ENCODE measurements at places on chromosomes 5 and 9. TPM values are rescaled to one million over a fixed set of nuclear protein-coding genes. Genes with fewer than 3 reads are reported as not detected.

- H3K4me3 ChIP-seq: no peak overlapping the region
- DNase-seq: no peak
- no peaks in the 10 kb centered on the region for H3K36me3 ChIP-seq
- H3K27ac ChIP-seq: no peak overlapping the region
- H3K27me3 ChIP-seq: peaks cover 11% of the 10 kb centered on the region
Measured at GRCh38 chr9:93130861-93131481, 3.1 kb downstream of the NINJ1 start.

- H3K4me1 ChIP-seq: no peaks in the 10 kb centered on the region
- no peaks in the 10 kb centered on the region for H3K27me3 ChIP-seq
- H3K27ac ChIP-seq: no peak overlapping the region
Measured at GRCh38 chr5:154444556-154445421, 1.0 kb upstream of the SAP30L start.

DNA sequence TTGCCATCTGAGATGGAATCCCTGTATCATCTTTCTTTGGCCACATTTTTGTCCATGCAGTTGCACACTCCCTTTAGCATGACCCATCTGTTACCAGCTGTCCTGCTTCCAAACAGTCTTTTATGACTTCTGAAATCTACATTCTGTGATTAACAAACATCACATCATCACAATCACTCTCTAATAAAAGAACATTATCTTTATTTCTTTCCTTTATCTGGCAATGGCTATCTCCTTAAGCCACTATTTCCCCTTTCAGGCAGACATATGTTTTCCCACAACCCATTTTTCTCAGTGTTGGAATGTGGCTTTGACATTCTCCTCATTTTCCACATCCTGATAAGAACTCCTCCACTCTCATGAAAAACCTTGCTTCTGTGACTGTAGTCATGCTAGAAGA is 141.0 kb downstream of the ST8SIA4 start:
- H3K27ac ChIP-seq: no peak overlapping the region
- no peak for DNase-seq
- peaks cover 5% of the 10 kb centered on the region for H3K4me1 ChIP-seq
- no peaks in the 10 kb centered on the region for H3K27me3 ChIP-seq
- no peaks in the 10 kb centered on the region for H3K36me3 ChIP-seq
- H3K4me3 ChIP-seq: no peak overlapping the region

- H3K36me3 ChIP-seq: no peaks in the 10 kb centered on the region
- H3K4me3 ChIP-seq: no peak overlapping the region
- no peaks in the 10 kb centered on the region for H3K27me3 ChIP-seq
- H3K4me1 ChIP-seq: no peaks in the 10 kb centered on the region
- no peak overlapping the region for H3K27ac ChIP-seq
- DNase-seq: no peak
Measured at GRCh38 chr5:132103332-132103951, 29.9 kb downstream of the CSF2 start.

GRCh38 chr9:2459756-2460155 is 161.8 kb upstream of the VLDLR start:
- H3K27ac ChIP-seq: no peak overlapping the region
- H3K4me1 ChIP-seq: no peaks in the 10 kb centered on the region
- H3K27me3 ChIP-seq: no peaks in the 10 kb centered on the region
- H3K4me3 ChIP-seq: no peak overlapping the region
- no peak for DNase-seq

- H3K36me3 ChIP-seq: no peaks in the 10 kb centered on the region
- no peak within 1 kb of the TSS for H3K27ac ChIP-seq
- H3K27me3 ChIP-seq: peaks cover 9% of the 10 kb centered on the region
- no peaks in the 10 kb centered on the region for H3K4me1 ChIP-seq
Measured at GRCh38 chr5:141412854-141413539, at the start of gene PCDHGA10. Gene PCDHGA10, plus strand, starts transcription at chr5:141412987. Its CDS starts 189 bp downstream, at chr5:141413176.

The FCHO2 gene
- total RNA-seq: 15.7 TPM

The KCTD16 gene
- total RNA-seq: 0.10 TPM

The C9orf50 gene
- not detected for total RNA-seq

The P4HA2 gene
- 8.2 TPM for total RNA-seq

GRCh38 chr5:113378514-113378913 is 56.3 kb downstream of the TSSK1B start:
- no peaks in the 10 kb centered on the region for H3K36me3 ChIP-seq
- no peak for DNase-seq
- H3K27ac ChIP-seq: no peak overlapping the region
- H3K27me3 ChIP-seq: no peaks in the 10 kb centered on the region

The MYO10 gene
- 107 TPM for total RNA-seq

The CNTLN gene
- total RNA-seq: 10.5 TPM

The GMCL2 gene
- total RNA-seq: 0.13 TPM

DNA sequence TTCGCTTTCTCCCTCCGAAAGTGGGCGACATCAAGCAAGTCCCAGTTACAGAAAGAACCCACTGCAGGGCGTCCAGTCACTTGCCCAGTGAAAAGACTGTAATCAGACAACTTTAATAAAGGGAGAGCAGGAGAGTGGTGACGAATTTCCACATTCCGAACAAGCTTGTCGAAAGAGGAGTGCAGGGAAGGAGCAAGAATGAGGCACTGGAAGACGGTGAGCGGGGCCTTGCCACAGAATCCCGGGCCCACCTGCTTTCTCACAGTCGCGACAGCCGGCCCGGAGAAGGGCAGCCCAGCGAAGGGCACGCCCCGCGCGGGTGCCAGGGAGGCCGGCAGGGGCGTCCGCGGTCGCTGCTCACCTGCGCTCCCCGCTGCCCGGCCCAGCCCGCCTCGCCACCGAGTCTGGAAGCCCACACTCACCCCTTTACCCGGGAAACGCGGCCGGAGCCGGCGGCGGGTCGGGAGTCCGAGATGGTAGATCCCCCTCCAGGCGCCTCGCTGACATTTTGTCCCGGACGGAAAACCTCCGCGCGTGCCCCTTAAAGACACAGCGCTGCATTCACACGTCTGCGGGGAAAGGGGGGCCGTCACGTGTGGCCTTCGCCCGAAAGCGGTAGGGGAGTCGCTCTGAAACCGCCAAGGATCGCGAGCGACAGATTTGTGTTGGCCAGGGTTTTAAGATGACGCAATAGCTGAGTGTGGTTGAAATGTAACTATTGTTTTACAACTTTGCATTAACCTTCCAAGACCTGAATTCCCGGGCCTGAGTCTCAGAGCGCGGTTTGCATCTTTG is at the start of gene ZBED3:
ZBED3 (minus strand) TSS at position 597 of the 795 bp plus-strand sequence. CDS start 9,407 bp downstream, outside the sequence.
- H3K27ac ChIP-seq: peak within 1 kb of the TSS; percentile 94
- H3K4me3 ChIP-seq: peak within 1 kb of the TSS; percentile 58
- H3K4me1 ChIP-seq: peaks cover 9% of the 10 kb centered on the region

The PKD2L2 gene
- not detected for total RNA-seq

The JAKMIP2 gene
- total RNA-seq: 13.4 TPM

- H3K27me3 ChIP-seq: no peaks in the 10 kb centered on the region
- no peak overlapping the region for H3K27ac ChIP-seq
Measured at GRCh38 chr9:18706648-18707047, 232.7 kb downstream of the ADAMTSL1 start.

DNA sequence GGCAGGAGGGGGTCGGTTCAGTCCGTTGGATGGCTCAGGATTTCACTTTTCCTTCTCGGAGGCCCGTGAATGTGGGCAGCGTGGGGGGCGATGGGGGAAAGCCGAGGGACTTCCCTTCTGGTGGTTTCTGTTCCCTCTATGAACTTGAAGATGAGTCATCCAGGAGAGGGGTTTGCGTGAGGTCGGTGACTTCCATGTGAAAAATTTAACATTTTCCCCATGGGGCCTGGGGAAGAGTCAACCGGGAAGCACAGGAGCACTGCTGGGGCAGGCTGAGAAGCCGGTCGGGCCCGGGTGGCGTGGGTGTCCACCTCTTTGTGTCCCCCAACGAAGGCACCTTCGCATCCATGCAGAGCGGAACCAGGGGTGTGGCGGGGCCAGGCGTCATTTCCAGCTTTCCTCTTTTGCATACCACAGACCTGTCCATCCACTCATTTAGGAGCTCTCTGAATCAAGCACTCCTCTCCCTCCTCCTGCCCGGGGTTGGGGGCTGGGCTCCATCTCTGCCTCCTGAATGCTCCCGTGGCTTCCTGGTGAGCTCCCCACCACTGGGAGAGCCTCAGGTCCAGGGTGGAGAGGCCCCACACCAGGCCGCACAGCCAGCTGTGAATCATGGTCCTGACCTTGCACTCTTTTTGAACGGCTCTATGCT is 68.4 kb downstream of the ANKRD33B start:
- H3K27me3 ChIP-seq: no peaks in the 10 kb centered on the region
- H3K27ac ChIP-seq: no peak overlapping the region
- H3K36me3 ChIP-seq: no peaks in the 10 kb centered on the region
- H3K4me1 ChIP-seq: peaks cover 14% of the 10 kb centered on the region
- H3K4me3 ChIP-seq: no peak overlapping the region

DNA sequence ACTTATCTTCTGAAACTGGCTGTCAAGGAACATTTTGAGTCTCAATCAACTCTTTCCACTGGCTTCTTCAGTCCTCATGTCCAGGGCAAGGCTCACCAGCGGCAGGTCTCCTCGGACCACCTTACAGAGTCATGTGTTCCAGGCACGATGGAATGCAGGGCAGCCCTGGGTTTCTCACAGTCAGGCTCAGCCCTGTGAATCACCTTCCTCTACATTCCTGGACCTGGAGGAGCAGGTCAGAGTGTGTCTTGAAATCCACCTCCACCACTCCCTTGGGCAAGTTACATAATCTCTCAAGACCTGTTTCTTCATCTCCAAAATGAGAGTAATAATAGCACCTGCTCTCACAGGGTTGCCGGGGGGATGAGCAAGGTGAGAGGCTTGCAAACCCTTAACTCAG is 16.0 kb downstream of the ENC1 start:
- DNase-seq: no peak
- no peak overlapping the region for H3K4me3 ChIP-seq
- no peaks in the 10 kb centered on the region for H3K27me3 ChIP-seq

DNA sequence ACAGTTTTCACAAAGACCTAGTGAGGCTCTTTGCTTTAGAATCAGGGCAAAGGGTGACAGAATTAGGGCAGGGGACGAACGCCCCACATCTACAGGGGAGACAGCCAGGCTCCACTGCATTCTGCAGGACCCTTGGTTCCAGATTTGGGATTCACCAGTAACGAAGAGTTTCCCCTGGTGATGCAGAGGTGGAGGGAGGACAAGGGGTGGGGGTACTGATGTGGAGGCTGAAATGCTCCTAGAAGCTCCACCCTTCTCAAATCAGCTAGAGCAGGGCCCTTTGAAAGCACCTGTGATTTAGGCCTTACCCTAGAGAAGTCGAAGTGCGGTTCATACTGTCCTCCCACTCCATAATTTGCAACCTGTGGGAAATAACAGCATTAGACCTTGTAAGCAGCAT is 29.1 kb downstream of the P4HA2 start:
- no peaks in the 10 kb centered on the region for H3K36me3 ChIP-seq
- H3K27me3 ChIP-seq: no peaks in the 10 kb centered on the region
- DNase-seq: no peak
- no peak overlapping the region for H3K27ac ChIP-seq
- H3K4me1 ChIP-seq: no peaks in the 10 kb centered on the region
- no peak overlapping the region for H3K4me3 ChIP-seq

DNA sequence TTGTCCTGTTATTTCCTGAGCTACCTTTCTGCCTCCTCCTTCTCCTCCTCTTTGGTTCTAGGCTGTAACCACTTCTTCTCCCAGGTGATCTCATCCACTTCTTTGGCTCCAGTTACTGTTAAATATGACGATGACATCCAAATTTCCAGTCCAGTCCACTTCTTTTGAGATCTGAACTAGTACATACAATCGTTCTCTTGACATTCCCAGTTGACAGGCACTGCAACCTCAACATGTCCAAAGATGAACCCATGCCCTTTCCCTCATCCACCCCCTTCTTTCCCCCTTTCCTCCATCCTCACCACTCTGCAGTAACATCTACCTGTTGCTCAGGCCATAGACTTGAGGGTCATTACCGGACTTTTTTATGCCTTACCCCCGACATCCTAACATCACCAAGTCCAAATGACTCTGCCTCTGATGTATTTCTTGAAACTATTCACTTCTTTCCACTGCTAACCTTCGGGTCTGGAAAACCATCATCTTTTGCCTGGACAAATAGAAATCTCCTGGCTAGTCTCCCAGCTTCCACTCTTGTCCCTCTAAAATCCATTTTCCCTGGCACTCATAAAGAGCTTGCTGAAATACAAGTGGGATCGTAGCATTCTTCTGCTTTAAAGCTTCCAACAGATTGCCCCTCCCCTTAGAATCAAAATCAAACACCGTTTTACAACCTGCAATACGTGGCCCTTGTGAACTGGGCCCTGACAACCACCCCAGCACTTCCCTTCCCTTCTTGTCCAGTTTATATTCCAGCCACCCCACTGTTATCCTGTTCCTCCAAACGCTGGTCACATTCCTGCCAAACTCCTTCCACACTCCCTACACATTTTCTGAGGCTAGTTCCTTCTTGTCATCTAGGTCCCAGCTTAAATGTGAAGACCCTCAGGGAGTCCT is 31.5 kb downstream of the KLF9 start:
- no peak overlapping the region for H3K4me3 ChIP-seq
- H3K36me3 ChIP-seq: no peaks in the 10 kb centered on the region
- no peaks in the 10 kb centered on the region for H3K27me3 ChIP-seq

DNA sequence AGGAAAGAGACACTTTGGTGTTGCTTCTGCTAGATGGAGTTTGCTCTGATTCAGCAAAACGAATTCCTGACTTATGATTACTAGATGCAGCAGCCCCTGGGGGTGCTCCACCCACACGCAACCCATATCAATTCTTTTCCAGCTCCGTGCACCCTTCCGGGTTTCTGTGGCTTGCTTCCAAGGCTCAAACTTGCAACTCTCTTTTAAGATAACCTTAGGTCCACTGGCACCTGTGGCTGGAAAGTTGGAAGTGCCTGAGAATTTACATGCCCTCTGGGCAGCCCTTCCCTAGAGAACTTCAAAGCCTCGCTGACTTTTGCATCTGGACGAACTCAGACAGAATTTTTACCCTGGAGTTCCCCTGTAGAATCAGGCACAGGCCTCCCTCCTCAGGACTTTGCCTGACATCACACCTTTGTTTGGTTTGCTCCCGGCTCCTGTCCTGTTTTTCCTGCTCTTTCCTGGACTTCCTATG is 224.9 kb downstream of the SNX18 start:
- peaks cover 4% of the 10 kb centered on the region for H3K4me1 ChIP-seq
- no peaks in the 10 kb centered on the region for H3K27me3 ChIP-seq
- no peak overlapping the region for H3K4me3 ChIP-seq
- DNase-seq: no peak

GRCh38 chr9:88979791-88980190 is 11.5 kb upstream of the S1PR3 start:
- H3K27me3 ChIP-seq: no peaks in the 10 kb centered on the region
- no peak for DNase-seq
- H3K4me3 ChIP-seq: no peak overlapping the region
- no peak overlapping the region for H3K27ac ChIP-seq

GRCh38 chr5:142109331-142110045 is 909 bp downstream of the NDFIP1 start:
- DNase-seq: no peak
- H3K27ac ChIP-seq: 0 out of 2 replicates have a peak overlapping the region, but pooled peaks have one; percentile 74
- H3K4me3 ChIP-seq: peak overlapping the region; percentile 69
- H3K27me3 ChIP-seq: no peaks in the 10 kb centered on the region
- H3K4me1 ChIP-seq: peaks cover 7% of the 10 kb centered on the region

- no peak overlapping the region for H3K4me3 ChIP-seq
- DNase-seq: no peak
- H3K27ac ChIP-seq: no peak overlapping the region
- H3K27me3 ChIP-seq: no peaks in the 10 kb centered on the region
- H3K4me1 ChIP-seq: no peaks in the 10 kb centered on the region
Measured at GRCh38 chr5:79436224-79436623, 77.7 kb downstream of the HOMER1 start.

- DNase-seq: no peak
- no peak overlapping the region for H3K4me3 ChIP-seq
- H3K36me3 ChIP-seq: no peaks in the 10 kb centered on the region
- H3K4me1 ChIP-seq: no peaks in the 10 kb centered on the region
- H3K27me3 ChIP-seq: no peaks in the 10 kb centered on the region
Measured at GRCh38 chr5:61526207-61526519, 194.1 kb downstream of the ZSWIM6 start.

The C5orf52 gene
- total RNA-seq: not detected

The BSPRY gene
- 5.5 TPM for total RNA-seq
